Smooth muscle cell of bladder (primary cell): ENCODE measurements at places on chromosomes 12 and 14. TPM values are rescaled to one million over a fixed set of nuclear protein-coding genes. Genes with fewer than 3 reads are reported as not detected.

Gene PLA2G1B
- total RNA-seq = not detected in 2 replicates

Gene ALDH1L2
- 44.7 and 44.8 TPM in 2 replicates for total RNA-seq

Gene TAS2R50
- total RNA-seq = 2.1 and 2.4 TPM in 2 replicates

Gene PIP4P1
- total RNA-seq = 21.6 and 23.3 TPM in 2 replicates

Gene SETD1B
- 1.7 and 2.3 TPM in 2 replicates for total RNA-seq

Gene SSPN
- 9.4 and 24.6 TPM in 2 replicates for total RNA-seq

Gene CCND2
- total RNA-seq = 31.9 and 44.0 TPM in 2 replicates

Gene FSCB
- not detected in 2 replicates for total RNA-seq

Gene CCDC197
- not detected in 2 replicates for total RNA-seq

Gene LMNTD1
- 0.28 and 0.37 TPM in 2 replicates for total RNA-seq

Gene ANKRD9
- total RNA-seq = 9.2 and 17.8 TPM in 2 replicates

Gene A2ML1
- 0.09 and 0.14 TPM in 2 replicates for total RNA-seq

Gene COL2A1
- not detected in 2 replicates for total RNA-seq

Gene CFAP54
- total RNA-seq = 1.1 and 1.4 TPM in 2 replicates

Gene SPIC
- total RNA-seq = not detected in 2 replicates

Gene CLSTN3
- 11.5 and 13.7 TPM in 2 replicates for total RNA-seq

Gene MORN3
- 0.57 and 0.65 TPM in 2 replicates for total RNA-seq

Gene KLRB1
- under 0.01 TPM in 1 of 2 replicates, not detected in the other for total RNA-seq

Gene USP44
- 6.0 and 13.8 TPM in 2 replicates for total RNA-seq

Gene KLRC4
- not detected in 2 replicates for total RNA-seq

Gene ESR2
- total RNA-seq = under 0.01 and 0.09 TPM in 2 replicates

Gene BBS10
- total RNA-seq = 13.9 and 14.6 TPM in 2 replicates

Gene AVPR1A
- total RNA-seq = under 0.01 and 0.18 TPM in 2 replicates

Gene LTB4R2
- total RNA-seq = 1.6 and 2.7 TPM in 2 replicates

Gene RNU4-1
- total RNA-seq = under 0.01 TPM in 1 of 2 replicates, not detected in the other

Gene SMIM41
- total RNA-seq = 1.4 and 9.8 TPM in 2 replicates

Gene GPATCH2L
- 43.5 and 53.8 TPM in 2 replicates for total RNA-seq

Gene NYNRIN
- total RNA-seq = 6.4 and 10.2 TPM in 2 replicates
